NCI-H146 (cell line): ENCODE measurements at places on chromosomes 5 and 9.

DNA sequence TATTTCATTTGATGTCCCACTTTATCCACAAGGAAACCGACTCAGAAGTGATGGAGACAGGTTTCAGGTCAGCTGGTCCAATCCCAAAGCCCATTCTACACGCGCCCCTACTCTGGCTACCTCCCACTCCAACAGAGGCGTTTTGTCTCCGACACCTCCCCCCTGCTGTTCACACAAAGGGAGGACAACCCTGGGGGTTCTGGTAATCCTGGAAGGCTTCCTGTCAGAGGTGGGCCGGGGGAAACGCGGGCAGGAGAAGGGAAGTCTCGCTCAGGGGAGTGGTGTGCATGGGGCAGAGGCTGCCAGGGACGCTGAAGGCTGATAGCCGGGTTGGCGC is 39.7 kb upstream of the GABRP start:
- no peak for DNase-seq

GRCh38 chr9:4923580-4924544 is 61.2 kb upstream of the JAK2 start:
- no peak for DNase-seq

GRCh38 chr9:14554886-14555285 is 138.3 kb downstream of the ZDHHC21 start:
- no peak for DNase-seq

DNA sequence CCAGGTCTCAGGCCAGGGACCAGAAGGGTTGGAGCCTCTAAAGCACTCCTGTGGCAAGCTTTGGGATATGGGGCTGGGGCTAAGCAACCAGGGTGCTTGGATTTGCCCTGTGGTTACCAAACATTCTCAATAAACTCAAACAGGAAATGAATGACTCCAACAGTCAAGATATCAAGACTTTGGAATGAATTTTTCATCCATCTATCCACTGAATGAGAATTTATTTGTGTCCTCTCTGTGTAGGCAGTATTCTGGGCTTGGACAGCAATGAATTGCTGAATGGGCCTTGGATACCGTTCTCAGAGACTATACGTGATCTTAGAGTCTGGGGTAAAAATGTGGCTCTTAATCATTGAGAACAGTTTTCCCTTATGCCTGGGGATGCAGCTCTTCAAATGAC is 212.5 kb downstream of the DAB2IP start:
- no peak for DNase-seq

DNA sequence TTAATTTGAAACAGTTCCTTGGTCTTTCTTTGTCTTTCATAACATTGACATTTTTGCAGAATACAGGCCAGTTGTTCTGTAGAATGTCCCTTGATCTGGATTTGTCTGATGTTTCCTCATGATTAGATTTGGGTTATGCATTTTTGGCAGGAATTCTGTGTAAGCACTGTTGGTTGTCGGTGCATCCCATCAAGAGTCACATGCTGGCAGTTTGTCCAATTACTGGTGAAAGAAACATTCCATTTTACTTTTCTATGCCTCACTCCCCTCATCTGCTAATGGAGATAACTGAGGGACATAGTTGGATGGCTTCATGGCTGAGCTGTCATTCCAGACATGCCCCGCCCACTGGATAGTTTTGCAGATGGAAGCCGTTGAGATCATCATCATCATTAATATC is 7.6 kb upstream of the ZNF618 start:
- DNase-seq = no peak

GRCh38 chr5:34721327-34721726 is 65.2 kb downstream of the RAI14 start:
- no peak for DNase-seq

DNA sequence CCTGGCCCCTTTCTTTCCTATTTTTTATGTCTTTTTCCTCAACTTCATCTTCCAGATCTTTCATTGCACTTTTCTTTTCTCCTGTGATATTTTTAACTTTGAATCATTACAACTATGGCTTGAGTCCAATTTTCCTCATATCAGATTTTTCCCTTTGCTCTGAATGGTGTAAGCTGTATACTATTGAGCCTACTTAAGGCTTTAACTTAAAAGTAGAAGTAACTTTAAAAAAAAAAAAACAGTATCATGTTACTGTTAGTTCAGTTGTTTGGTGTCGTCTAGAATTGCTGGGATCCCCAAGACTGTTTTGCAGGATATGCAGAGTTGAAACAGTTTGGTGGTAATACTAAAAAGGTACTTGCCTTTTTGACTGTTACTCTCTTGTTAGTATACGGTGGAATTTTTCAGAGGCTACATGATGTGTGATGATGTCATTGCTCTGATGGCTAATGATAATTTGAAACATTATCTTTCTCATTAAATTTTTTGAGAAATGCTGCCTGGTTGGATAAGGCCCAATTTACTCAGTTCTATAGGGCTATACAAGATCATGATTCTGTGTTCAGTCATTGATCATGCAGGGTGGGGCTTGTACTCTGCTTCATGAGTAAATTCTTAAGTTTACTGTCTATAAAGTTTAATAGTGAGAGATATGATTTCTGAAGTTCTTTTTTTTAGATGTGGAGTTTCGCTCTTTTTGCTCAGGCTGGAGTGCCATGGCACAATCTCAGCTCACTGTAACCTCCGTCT is 8.8 kb downstream of the NAA35 start:
- no peak for DNase-seq

GRCh38 chr5:180718810-180719453 is 20.9 kb downstream of the OR2Y1 start:
- peak; percentile 3 for DNase-seq

DNA sequence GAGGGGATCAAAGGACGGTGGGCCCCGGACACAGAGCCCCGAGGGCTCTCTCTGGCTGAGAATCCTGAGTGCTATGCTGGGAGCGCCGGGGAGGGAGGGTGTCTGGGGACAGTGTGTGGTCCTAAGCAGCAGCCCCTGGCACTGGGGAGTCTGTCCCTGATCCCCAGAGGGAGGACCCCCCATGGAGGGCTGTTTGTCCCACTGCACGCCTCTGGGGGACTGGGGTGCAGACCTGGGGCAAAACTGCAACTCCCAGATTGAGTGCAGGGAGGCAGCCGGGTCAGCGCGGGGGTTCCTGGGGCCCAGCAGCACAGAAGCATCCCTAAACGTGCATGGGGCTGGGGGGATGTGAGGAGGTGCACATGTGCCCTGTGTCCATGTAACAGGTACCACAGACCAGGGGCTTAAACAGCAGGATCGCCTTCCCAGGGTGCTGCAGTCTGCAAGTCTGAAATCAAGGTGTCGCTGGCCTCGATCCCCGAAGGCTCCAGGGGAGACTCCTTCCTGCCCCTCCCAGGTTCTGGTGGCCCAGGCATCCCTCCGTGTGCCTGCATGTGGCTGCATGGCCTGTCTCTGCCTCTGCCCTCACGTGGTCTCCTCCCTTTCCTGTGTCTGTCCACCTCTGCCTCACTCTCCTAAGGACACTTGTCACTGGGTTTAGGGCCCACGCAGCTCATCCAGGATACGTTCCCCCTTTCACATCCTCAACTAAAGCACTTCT is 35.9 kb upstream of the IRX4 start:
- no peak for DNase-seq

DNA sequence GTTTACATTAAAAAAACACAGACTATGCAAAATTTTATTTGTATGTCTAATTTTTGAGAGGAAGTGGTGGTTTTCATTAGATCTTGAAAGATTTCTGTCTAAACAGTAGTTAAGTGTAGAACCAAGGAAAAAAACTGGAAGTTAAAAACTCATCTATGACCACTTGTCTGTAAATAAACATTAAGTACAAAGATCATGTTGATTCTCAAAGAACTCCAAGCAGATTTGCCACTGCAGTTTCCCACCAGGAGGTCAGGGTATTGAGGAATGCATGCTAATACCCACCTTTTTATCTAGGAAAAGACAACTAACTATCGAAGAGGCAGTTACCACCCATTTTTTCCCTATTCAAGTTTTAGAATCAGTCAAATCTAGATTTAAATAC is 1.9 kb downstream of the STOM start:
- no peak for DNase-seq

GRCh38 chr5:141623186-141623585 is 4.4 kb upstream of the DIAPH1 start:
- DNase-seq = no peak

GRCh38 chr5:118597543-118597942 is 390.8 kb downstream of the DTWD2 start:
- peak; percentile 59 for DNase-seq

DNA sequence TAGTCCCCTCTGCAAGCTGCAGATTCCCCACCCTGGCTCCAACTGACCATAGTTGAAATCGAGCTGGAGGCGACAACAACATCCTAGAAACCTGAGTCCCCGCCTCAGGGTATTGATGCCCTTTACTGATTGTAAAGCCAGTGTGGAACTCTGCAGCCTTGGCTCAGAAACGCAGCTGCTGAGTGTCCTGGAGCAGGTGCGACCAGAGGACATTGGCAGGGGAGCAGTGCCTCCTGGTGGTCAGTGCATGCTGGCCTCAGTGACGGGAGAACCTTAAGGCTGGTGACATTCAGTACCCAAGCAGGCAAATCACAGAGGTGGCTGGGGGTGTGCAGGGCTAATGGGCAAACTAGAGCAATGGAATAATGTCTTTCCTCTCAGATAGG is 20.4 kb upstream of the ZNF354B start:
- peak; percentile 75 for DNase-seq

DNA sequence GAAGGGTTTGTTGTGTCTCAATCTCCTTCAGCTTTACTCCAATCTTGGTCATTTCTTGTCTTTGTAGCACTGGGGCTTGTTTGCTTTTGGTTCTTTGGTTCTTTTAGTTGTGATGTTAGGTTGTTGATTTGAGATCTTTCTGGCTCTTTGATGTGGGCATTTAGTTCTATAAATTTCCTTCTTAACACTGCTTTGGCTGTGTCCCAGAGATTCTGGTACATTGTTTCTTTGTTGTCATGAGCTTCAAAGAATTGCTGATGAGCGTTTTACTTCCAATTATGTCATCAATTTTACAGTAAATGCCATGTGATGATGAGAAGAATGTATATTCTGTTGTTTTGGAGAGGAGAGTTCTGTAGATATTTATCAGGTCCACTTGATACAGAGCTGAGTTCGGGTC is 353.3 kb downstream of the MAN2A1 start:
- DNase-seq = no peak

- DNase-seq = peak; percentile 69
Measured at GRCh38 chr5:77171141-77171910, 39.2 kb upstream of the PDE8B start.

DNA sequence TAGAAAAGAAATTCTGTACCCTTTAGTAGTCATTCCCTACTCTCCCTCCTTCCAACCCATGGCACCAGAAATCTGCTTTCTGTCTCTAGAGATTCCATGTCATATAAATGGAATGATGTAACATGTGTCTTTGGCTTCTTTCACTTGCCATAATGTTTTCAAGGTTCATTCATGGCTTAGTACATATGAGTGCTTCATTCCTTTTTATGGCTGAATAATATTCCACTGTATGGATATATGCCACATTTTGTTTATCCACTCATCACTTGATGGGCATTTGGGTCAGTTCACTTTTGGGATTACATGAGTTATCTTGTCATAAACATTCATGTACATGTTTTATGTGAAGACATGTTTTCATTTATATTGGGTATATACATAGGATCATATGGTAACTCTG is 19.4 kb downstream of the POLR3G start:
- no peak for DNase-seq

GRCh38 chr9:130891688-130892476 is 4.7 kb downstream of the QRFP start:
- no peak for DNase-seq

DNA sequence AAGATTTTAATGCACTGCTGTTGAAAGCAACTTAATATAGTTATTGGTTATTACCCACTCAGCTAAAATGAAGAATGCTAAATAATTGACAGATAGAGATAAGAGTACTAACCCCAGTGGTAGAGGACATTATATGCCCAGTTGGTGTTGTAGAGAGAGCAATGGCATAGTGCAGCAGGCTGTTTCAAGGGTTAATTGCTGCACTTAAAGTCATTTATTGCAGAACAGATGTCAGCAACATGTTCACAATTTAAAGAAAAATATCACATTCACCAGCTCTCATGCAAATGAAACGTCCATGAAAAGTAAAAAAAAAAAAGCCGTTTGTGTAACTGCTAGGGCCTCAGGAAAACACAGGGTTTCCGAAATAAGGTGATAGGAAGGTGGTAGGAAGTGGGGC is 254.6 kb downstream of the MTRR start:
- no peak for DNase-seq

DNA sequence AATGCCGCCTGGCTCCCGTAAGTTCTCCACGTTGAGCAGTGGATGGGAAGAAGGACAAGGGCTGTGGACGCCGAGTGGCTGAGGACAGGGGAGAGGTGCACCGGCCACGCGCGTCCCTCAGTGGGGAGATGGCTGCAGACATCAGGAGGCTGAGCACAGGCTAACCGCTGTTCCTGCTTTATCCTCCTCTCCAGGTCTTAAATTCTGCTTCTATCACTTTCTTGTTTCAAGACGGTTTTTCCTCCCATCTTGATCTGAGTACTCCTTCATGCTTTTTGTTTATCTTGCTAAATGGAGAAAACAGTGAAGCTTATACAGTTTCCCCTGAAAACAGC is 42.1 kb upstream of the SLC6A19 start:
- DNase-seq = no peak

- DNase-seq = no peak
Measured at GRCh38 chr5:157672976-157673375, 1.6 kb downstream of the C5orf52 start.

GRCh38 chr5:35213608-35214007 is 16.7 kb downstream of the PRLR start:
- no peak for DNase-seq

DNA sequence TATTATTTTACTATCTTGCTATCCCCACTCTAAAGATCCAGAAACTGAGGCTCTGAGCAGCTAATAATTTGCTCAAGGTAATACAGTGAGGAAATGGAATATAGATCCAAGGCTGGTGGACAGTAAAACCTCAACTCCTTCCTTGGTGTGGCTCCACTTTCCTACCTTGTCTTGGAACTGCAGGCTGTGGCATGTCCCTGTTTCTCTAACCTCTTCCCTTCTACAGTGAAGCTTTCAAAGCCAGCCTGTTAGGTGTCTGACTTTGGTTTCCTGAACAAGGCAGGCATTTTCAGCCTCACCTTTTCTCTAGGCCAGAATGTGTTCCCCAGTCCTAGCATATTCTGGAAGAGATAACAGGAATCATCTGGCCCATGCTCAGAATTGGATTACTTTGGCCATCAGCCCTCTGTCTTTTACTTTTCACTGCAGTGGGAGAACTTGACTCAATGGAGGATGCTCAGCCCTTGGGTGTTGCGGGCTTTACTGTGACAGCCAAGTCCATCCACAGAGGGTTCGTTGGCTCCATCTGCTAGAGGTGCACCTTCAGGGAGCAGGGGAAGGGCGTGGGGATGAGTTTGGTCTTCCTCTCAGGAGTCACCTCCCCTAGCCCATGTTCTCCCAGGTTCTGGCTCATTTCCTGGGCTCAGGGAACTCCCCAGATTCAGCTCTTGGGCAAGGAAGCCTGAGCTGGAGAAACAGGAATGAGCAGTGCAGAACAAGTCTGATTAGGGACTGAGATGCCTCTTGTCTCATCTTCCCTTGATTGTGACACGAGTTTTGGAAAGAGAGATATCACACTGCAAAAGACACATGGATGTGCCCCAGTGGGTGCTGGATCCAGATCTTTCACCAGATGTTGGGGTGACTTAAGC is 1.1 kb downstream of the NIPAL4 start:
- DNase-seq = no peak
